Activated CD4-positive, alpha-beta T cell treated with anti-CD3 and anti-CD28 coated beads, Interleukin-2, amount 10 ng/mL, durations not matched to agents 24 days and 14 days (primary cell): ENCODE measurements at places on chromosomes 5 and 9. TPM values are rescaled to one million over a fixed set of nuclear protein-coding genes. Genes with fewer than 3 reads are reported as not detected.

DNA sequence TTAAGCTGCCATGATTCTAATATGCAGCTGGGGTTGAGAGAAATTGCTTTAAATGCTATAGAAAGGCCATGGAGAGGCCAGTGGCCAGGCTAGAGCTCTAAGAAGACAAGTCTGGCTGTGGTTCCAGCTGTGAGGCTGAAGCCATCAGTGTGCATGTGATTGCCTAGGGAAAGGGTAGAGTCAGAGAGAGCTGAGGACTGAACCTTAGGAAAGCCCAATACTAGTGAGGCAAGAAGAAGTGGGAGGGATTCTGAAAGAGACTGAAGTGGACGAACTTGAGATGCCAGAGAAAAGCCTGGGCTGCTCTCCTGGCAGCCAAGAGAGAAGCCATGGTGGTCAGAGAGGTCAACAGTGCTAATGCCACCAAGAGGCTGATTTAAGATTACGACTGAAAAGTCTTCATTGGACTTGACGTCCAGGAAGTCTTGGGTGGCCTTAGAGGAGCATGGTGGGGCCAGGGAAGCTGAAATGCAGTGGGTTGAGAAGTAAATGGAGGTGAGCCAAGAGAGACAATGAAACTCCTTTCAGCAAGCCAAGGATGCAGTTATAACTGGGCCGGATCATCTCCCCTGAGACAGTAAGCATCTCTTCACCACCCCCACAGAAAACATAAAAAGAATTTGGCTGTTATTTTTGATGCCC is 133.2 kb downstream of the TMEM174 start:
- no peak overlapping the region for H3K27ac ChIP-seq
- no peak overlapping the region for H3K4me3 ChIP-seq
- H3K36me3 ChIP-seq: no peaks in the 10 kb centered on the region
- H3K4me1 ChIP-seq: no peaks in the 10 kb centered on the region
- peaks cover 69% of the 10 kb centered on the region for H3K27me3 ChIP-seq
- no peak for DNase-seq

GRCh38 chr5:131640043-131640856 is 5.2 kb upstream of the RAPGEF6 start:
- peaks cover 19% of the 10 kb centered on the region for H3K36me3 ChIP-seq
- peak overlapping the region; percentile 76 for H3K27ac ChIP-seq
- DNase-seq: peak; percentile 75
- peaks cover 29% of the 10 kb centered on the region for H3K4me1 ChIP-seq
- H3K4me3 ChIP-seq: peak overlapping the region; percentile 51

The SPATA31C1 gene
- total RNA-seq: not detected in 2 replicates

The PLAC8L1 gene
- total RNA-seq: 0.57 and 1.2 TPM in 2 replicates

- H3K27ac ChIP-seq: no peak overlapping the region
- H3K4me1 ChIP-seq: peaks cover 2% of the 10 kb centered on the region
- H3K36me3 ChIP-seq: no peaks in the 10 kb centered on the region
- no peak for DNase-seq
- H3K27me3 ChIP-seq: peaks cover 11% of the 10 kb centered on the region
- H3K4me3 ChIP-seq: no peak overlapping the region
These were observed 29.6 kb upstream of the B4GALT1 start for GRCh38 chr9:33196736-33197135.

GRCh38 chr5:34035756-34036155 is 7.3 kb downstream of the C1QTNF3 start:
- no peaks in the 10 kb centered on the region for H3K27me3 ChIP-seq
- no peak overlapping the region for H3K4me3 ChIP-seq
- H3K4me1 ChIP-seq: no peaks in the 10 kb centered on the region
- DNase-seq: no peak
- H3K27ac ChIP-seq: no peak overlapping the region

GRCh38 chr5:141691286-141691866 is 9.3 kb upstream of the ARAP3 start:
- no peaks in the 10 kb centered on the region for H3K36me3 ChIP-seq
- no peak overlapping the region for H3K4me3 ChIP-seq
- H3K27ac ChIP-seq: no peak overlapping the region
- H3K4me1 ChIP-seq: peaks cover 32% of the 10 kb centered on the region

- peak overlapping the region; percentile 93 for H3K27ac ChIP-seq
- peaks cover 18% of the 10 kb centered on the region for H3K36me3 ChIP-seq
- no peaks in the 10 kb centered on the region for H3K27me3 ChIP-seq
- peak overlapping the region; percentile 94 for H3K4me3 ChIP-seq
- no peak for DNase-seq
These were observed 2.0 kb downstream of the UBE2R2 start for GRCh38 chr9:33818847-33819500.

DNA sequence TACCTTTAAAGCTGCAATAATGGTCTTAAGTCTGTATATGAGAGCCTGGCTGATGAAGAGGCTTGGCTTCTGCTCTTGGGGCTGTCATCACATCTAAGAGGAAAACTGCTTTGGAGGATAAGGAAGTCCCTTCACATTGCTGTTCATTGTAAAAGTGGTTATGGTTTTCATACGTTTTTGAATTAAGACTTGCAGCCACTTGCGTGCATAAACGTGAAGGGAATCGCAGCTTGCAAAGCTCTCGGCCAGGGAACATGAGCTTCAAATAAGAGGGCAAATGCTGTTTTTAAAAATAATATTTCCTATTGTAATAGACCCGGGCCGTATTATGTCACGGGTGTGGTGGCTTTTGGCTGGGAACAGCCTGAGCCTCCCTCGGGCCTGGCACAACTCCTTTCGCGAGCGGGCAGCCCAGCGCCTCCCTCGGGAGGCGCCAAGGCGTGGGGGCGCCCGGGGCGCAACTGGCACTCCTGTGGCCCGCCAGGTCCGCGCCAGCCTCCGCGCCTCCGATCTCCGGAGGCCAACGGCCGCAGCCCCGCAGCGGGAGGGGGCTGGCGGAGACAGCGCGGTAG is 538 bp upstream of the ARHGEF28 start:
- H3K4me1 ChIP-seq: no peaks in the 10 kb centered on the region
- H3K4me3 ChIP-seq: peak overlapping the region; percentile 51
- no peaks in the 10 kb centered on the region for H3K36me3 ChIP-seq
- H3K27me3 ChIP-seq: peaks cover 63% of the 10 kb centered on the region
- DNase-seq: no peak

- peaks cover 17% of the 10 kb centered on the region for H3K36me3 ChIP-seq
- H3K4me3 ChIP-seq: no peak overlapping the region
- no peaks in the 10 kb centered on the region for H3K4me1 ChIP-seq
These were observed 22.0 kb upstream of the FGFR4 start for GRCh38 chr5:177064500-177065277.

The LIX1 gene
- total RNA-seq: not detected in 2 replicates

- no peak overlapping the region for H3K4me3 ChIP-seq
- peaks cover 2% of the 10 kb centered on the region for H3K27me3 ChIP-seq
- H3K36me3 ChIP-seq: no peaks in the 10 kb centered on the region
These were observed 55.3 kb upstream of the SARDH start for GRCh38 chr9:133793471-133793870.

- peaks cover 3% of the 10 kb centered on the region for H3K4me1 ChIP-seq
- H3K36me3 ChIP-seq: peaks cover 20% of the 10 kb centered on the region
- DNase-seq: no peak
These were observed 73.7 kb downstream of the VPS13A start for GRCh38 chr9:77251050-77251449.

The PCDHAC2 gene
- total RNA-seq: not detected in 2 replicates

DNA sequence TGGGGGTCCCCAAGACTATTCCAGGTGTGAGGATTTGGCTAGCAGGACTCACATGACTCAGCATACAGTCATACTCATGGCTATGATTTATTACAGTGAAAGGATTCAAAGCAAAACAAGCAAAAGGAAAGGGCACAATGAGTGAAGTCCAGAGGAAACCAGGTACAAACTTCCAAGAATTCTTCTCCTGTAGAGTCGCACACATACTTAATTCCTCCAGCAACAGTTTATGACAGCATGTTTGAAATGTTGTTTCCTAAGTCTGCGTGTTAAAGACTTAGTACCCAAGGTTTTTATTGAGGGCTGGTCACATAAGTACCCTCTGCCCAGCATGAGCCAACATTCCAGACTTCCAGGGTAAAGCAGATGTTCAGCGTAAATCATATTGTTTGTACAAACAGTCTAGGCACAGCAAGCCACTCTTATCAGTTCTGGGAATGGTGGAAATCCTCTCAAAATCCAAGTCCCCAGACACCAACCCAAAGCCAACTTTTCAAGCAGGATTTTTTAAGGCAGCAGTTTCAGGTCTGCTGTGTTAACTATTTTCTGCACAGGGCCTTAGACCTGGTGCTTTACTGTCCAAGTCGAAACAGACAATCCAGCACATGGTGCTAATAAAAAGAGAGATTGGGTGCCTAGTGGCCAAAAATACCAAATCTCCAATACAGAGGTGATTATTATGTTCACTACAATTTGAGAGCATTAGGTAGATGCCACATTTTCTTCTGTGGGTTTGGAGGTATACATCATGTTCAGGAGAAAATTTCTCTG is 18.6 kb upstream of the RICTOR start:
- DNase-seq: no peak
- no peaks in the 10 kb centered on the region for H3K36me3 ChIP-seq
- peaks cover 25% of the 10 kb centered on the region for H3K27me3 ChIP-seq
- H3K27ac ChIP-seq: no peak overlapping the region
- no peak overlapping the region for H3K4me3 ChIP-seq

- no peaks in the 10 kb centered on the region for H3K36me3 ChIP-seq
- no peak overlapping the region for H3K4me3 ChIP-seq
- no peaks in the 10 kb centered on the region for H3K27me3 ChIP-seq
- no peak overlapping the region for H3K27ac ChIP-seq
- no peak for DNase-seq
These were observed 895.9 kb downstream of the TLE4 start for GRCh38 chr9:80467632-80468031.

DNA sequence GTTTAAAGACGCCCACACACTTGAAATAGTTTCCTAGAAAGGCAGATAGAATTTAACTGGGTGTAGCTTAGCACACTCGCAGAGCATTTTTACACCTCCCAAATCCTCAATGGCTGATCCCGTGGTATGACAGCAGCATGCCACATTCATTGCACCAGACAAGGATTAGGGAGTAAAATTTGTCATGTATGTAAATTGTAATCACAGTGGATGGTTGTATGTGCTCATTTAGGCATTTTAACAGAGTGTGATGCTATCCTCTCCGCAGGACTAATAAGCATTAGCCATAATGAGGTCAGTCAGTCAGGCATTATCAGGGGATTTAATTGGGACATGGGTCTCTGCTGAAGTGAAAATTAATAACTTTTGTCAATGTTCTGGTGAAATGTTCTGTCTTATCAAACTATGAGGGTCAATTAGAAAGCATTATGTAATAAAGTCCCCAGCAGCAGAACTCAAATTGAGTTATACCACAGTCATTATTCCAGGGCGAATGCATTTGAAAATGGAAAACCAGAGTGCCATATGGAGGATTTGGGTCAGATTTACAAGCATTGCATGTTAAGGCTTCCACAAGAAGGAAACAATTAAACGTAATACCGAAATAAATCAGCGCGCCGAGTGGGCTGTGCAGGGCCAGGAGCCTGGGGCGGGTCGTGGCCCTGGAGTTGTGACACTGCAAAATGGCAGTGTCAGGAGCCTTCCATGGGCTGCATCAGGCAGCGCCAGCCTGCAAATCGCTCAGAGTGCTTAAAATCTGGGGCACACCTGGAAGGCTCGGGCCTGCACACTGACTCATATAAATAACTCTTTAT is 602.2 kb downstream of the BNC2 start:
- no peaks in the 10 kb centered on the region for H3K36me3 ChIP-seq
- H3K4me3 ChIP-seq: no peak overlapping the region
- no peaks in the 10 kb centered on the region for H3K27me3 ChIP-seq
- no peak for DNase-seq
- no peak overlapping the region for H3K27ac ChIP-seq

- DNase-seq: no peak
- H3K4me3 ChIP-seq: no peak overlapping the region
- H3K27ac ChIP-seq: no peak overlapping the region
These were observed 284.5 kb downstream of the SPOCK1 start for GRCh38 chr5:137214446-137215189.

DNA sequence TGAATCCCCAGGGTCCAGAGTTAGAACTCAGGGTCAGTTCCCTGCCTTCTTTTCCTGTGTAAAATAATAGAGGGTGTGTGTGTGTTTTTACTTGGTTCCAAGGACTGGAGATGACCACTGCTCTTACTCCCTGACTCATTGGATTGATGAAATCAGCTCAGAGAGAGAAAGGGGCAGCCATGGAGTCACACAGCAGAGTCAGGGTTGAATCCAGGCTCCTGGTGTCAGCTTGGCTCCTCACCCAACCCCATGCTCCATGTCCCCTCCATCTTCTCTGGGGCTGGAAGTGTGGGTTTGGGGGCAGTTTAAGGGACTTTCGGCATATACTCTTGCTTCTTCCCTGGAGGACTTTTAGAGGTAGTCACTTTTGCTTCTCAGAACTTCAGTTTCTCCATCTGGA is 21.6 kb downstream of the DAB2IP start:
- no peak overlapping the region for H3K27ac ChIP-seq
- H3K4me1 ChIP-seq: no peaks in the 10 kb centered on the region
- DNase-seq: no peak
- no peaks in the 10 kb centered on the region for H3K36me3 ChIP-seq

GRCh38 chr5:68141494-68141893 is 74.1 kb upstream of the PIK3R1 start:
- H3K4me1 ChIP-seq: no peaks in the 10 kb centered on the region
- no peak overlapping the region for H3K27ac ChIP-seq
- no peak for DNase-seq
- H3K4me3 ChIP-seq: no peak overlapping the region
- H3K36me3 ChIP-seq: no peaks in the 10 kb centered on the region
- no peaks in the 10 kb centered on the region for H3K27me3 ChIP-seq

- no peak for DNase-seq
- no peaks in the 10 kb centered on the region for H3K27me3 ChIP-seq
- no peaks in the 10 kb centered on the region for H3K36me3 ChIP-seq
These were observed 997.1 kb upstream of the ARRDC3 start for GRCh38 chr5:92380069-92380770.

- no peak overlapping the region for H3K4me3 ChIP-seq
- H3K4me1 ChIP-seq: no peaks in the 10 kb centered on the region
- no peak for DNase-seq
- H3K27ac ChIP-seq: no peak overlapping the region
- no peaks in the 10 kb centered on the region for H3K36me3 ChIP-seq
These were observed 438.3 kb downstream of the TAF11L14 start for GRCh38 chr5:18072600-18072999.

DNA sequence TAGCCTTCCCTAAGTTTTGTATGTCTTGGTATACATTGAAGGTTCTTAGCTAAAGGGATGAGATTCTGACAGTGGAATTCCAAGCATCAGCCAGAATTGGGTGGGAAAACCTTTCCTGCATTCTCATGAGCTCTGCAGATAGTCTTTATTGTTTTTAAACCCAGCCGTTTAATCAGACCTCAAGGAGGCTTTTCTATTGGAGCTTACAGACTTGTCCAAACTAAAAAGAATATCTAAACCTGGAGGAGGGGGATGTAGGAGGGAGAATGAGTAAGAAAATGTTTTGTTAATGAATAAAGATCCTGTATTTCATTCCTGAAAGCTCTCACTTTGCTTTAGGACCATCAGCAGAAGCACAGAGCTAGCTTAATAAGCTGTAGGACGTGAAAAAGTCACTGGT is 41.7 kb downstream of the EBF1 start:
- no peak for DNase-seq
- H3K27ac ChIP-seq: no peak overlapping the region
- H3K4me3 ChIP-seq: no peak overlapping the region
- no peaks in the 10 kb centered on the region for H3K36me3 ChIP-seq
- peaks cover 27% of the 10 kb centered on the region for H3K27me3 ChIP-seq

The ZCCHC7 gene
- total RNA-seq: 24.2 and 25.3 TPM in 2 replicates

The SPINK1 gene
- total RNA-seq: not detected in 2 replicates

The SLC6A3 gene
- total RNA-seq: not detected in 2 replicates
